ENCODE measurements at places on chromosomes 4 and X.

DNA sequence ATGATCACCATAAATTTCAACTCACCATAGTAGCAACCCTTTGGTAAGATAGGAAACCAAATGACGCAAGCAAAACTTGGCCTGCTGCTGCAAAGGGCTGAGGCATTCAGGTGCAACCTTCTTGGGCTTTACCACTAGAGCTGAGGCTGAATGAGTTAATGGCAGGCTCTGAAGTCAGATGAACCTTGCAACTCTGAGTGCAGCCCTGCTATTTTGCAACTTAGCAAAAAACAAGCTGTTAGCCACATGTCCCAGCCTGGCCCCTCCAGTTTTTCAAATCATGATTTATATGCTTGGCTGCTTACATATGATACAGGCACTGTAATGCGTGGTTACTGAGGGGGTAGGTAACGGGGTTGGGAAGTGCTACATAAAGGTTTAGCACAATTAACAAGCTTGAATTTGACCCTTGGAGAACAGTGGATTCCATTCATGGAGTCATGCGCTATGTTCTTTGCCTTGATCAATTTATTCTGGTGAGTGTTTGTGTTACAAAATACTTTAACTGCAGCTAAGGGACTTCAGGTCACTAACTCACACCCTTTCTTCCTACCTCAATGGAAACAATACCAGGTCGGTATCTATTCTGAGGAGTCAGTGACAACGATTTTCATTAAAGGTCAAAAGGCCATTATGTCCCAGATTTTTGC lies 80.5 kb upstream of the PPARGC1A start:
- no peak for DNase-seq

DNA sequence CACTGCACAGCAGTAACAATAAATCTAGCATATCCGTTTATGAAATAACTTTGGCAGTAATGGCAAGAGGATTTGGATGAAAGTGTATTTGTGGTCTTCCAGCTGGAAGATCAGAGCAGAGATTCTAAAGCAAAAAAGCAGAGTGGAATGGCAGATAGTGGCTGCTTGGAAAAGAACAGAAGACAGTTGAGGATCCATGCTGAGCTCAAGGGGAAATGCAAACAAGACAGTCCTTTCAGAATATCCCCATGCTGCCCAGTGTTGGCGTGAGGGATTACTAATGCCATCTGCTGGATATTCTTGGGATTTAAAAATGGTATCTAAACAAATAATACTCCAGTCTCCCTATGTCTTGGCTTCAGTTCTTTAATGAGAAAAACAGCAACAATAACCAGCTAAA lies 629.1 kb upstream of the ATOH1 start:
- no peak for DNase-seq

- DNase-seq: no peak
Observed at GRCh38 chrX:106950381-106950780, 30.2 kb downstream of the CLDN2 start.

DNA sequence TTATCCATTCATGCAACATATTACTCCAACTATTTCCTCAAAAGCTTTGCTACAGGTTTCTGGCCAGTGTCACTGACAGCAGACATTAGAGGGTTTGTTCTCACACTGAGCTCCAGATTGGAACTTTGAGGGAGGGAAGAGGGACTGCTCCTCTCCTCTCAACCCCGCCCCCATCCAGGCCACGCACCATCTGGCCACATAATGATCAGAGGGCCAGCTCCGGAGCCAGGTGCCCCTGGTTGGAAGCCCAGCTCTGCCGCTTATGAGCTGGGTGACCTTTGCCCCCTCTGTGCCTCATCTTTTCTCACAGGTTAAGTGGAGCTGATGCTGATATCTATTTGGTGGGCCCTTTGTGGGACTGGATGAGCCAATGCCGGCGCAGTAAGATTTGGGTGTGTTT lies 55.8 kb downstream of the C4orf50 start:
- no peak for DNase-seq

- no peak for DNase-seq
Observed at GRCh38 chr4:73453701-73454005, 17.6 kb downstream of the AFP start.

DNA sequence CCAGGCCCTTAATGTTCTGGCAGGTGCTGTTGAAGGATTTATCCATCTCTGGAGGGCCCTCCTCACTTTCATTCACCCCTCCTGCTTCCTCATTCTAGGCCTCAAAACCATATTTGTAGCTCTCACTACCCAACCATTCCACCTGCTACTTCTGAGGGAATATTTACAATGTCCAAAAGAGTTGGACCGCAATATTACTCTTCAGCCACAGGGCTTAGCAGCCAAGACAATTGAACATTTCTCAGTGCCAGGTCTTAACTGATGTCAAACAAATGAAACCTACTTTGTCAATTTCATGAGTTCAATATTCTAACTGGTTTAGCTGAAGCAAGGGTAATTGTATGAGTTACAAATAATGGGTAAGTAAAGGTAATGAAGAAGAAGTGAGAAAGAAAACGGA lies 113.2 kb downstream of the ENOX2 start:
- no peak for DNase-seq

- no peak for DNase-seq
Observed at GRCh38 chr4:2652415-2653160, 103.5 kb downstream of the TNIP2 start.

DNA sequence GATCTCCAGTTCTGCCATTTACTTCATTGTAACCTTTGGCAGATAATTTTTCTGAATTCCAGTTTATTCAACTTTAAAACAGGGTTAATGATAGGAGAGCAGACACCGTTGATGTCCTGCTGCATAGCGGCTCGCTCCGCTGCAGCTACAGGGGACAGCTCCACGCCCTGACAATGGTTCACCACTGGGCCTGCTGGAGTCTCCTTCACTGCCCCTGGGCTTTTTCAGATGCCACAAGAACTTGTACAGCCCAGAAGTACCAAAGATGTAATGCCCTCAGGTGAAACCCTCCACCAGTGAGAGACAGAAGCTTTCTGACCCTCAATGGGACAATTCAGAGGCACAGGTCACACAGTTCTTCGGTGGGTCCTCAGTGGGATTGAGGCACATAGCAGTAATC lies 22.7 kb upstream of the SEPTIN11 start:
- no peak for DNase-seq

DNA sequence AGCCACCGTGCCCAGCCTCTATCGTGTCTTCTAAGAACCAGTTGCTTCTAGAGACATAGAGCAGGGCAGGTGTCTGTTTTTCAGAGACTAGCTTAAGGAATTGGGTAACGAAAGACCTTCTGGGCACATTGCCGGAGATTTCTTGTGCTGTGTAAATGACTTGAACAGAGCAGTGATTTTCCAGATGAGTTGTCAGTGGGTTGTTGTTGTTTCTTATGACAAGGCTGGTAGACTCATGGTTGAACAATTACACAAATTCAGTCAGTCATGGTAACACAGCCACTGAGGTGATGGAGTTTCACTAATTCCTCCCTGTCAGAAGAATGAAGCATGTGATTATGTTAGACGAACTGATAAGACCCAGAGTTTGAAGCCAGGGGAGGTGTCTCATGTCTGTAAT lies 20.5 kb upstream of the DDX3X start:
- no peak for DNase-seq

- DNase-seq: no peak
Observed at GRCh38 chr4:138161351-138161750, 80.8 kb downstream of the SLC7A11 start.

- peak; percentile 49 for DNase-seq
Observed at GRCh38 chrX:39491548-39492297, 606.0 kb downstream of the BCOR start.

- DNase-seq: no peak
Observed at GRCh38 chr4:11631416-11631815, 202.7 kb upstream of the HS3ST1 start.

- no peak for DNase-seq
Observed at GRCh38 chr4:153362184-153362583, 17.7 kb downstream of the MND1 start.

- no peak for DNase-seq
Observed at GRCh38 chrX:148322906-148323305, 177.5 kb upstream of the AFF2 start.

DNA sequence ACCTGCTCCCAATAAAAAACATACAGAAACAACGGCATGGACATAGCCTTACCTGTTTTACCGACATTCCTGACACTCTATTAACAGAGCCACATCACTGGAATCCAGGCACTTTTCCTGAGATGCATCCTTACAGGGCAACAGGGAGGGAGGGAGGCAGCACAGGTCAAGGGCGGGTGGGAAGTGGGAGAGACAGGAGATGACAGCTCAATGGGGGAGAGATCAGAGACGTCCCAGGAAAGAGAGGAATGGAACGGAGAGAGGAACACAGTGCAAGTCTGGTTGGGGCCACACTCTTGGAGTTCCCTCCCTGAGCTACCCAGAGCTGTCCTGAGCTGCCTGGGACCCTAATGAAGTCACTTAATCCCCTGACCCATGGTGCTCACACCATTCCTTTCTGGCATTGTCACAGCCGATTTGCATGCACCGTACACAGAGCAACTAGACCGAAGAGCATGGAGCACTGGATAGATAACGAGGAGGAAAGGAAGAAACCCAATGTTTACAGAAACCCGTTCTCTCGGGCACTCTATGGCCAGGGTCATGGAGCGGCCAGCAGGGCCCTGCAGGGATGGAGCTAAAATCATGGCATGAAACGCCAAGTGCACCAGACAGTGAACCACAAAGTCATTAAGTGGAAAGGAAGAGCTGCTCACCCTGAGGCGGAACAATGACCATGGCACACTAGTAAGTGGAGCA lies 93.1 kb downstream of the NSUN7 start:
- DNase-seq: no peak

- DNase-seq: no peak
Observed at GRCh38 chr4:75654905-75655304, 18.3 kb downstream of the G3BP2 start.

DNA sequence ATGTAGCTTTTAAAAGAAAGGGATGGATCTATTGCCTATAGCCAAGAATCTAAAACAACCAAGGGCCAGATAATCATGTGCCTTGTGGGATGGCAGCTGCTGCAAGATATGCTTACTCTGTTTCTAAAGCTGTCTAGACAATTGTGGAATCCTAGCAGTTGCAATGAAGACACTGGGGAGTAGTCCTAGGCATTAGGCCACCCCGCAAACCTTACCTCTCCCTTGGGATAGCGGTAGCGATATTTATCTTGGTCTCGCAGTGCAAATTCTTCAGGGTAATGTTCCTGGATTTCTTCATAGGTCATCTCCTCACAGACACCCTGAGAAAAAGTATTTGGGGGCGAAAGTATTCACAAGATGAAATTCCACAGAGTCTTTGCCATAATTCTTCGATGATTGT lies 24.6 kb downstream of the TRO start:
- DNase-seq: no peak

DNA sequence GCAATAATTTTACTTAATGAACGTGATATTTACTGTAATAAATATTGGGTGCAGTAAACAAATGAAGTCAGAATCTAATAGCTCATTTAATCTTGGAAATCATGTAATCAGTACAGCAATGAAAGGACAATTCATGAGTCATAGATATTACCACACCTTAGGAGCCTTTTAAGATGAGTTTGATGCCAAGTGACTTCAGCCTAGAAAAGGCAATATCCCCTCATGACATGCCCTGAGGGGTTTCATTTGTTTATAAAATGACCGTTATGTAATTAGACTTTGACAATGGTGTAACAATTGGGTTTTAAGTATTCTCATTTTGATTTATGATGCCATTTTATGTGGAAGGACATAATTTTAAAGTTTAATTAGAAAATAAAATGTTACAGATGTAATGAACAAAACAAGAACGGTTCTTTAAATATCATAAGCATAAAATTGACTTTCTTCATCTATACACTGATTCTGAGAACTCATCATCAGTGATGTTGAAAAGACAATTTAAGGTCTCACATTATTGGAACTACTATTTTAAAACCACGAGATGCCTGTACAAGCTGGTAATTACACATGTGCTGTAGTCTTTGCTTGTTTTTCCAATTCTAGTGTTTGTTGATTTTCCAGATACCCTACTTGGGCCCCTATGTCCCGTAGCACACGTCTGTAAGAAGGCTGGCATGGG lies 5.0 kb downstream of the FGF2 start:
- no peak for DNase-seq

DNA sequence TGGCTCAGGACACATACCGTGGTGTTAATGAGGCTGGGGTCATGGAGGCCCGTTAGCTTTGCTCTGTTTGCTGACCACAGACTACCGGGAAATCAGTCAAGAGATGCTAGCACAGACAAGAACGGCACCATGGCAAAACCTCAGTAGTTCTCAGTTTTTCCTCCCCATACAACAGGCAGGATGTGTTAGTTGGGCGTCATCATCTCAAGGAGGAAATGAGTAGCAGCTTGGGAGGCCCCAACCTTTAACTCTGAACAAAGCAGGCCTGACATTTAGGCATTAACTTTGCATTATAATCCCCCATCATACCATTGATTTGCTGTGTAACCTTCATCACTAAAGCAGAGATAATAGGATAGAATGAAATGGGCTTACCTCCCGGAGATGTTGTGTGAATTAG lies 714.2 kb downstream of the RPA4 start:
- DNase-seq: peak; percentile 2

GRCh38 chrX:96843566-96843965 lies 40.1 kb upstream of the RPA4 start:
- no peak for DNase-seq

DNA sequence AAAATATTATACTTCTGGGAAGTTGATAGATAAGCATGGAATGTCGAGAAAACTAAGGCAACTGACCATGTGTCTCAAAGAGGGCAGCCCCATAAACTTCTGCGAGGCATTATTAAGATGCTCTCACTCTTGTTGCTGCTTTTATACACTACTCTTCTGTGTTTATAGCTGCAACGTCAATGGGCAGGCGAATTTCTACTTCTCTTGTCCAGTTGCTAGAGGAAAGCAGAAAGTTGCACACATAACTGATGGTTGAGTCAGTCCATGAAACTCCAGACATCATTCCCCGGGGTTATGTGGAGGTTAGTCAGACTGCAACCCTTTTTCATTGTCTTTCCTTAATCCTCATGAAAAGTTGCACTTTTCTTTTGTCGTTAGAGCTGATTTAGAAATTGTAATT lies 39.8 kb downstream of the VCX3B start:
- no peak for DNase-seq

DNA sequence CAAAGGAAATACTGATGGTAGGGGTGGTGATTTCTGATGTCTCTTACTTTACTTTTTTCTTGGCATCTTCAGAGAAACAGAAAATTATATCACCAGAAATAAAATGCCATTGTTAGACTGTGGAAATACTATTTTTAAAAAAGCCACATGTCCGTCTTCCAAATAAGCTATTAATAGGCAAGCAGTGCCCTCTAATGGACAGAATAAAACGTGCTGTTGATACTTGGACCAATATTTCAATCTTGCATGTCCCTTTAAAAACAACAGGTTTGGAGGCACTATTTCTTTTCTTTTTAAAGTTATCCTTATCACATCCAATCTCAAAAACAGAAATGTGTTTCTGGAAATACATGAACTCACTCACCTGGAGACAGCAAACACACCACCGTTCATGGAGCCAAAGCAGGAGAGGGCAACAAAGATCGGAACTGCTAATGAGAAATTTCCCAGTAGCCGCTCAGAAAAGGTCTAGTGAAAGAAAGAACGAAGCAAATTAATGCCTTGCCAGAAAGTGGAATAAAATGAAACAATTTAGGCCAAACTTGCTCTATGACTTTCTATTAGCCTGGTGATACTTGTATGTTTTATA lies 59.2 kb downstream of the SLC7A11 start:
- DNase-seq: no peak

- no peak for DNase-seq
Observed at GRCh38 chr4:61129971-61130370, 70.2 kb upstream of the ADGRL3 start.

- DNase-seq: no peak
Observed at GRCh38 chr4:62500296-62500695, 1300.2 kb downstream of the ADGRL3 start.

- no peak for DNase-seq
Observed at GRCh38 chr4:87406462-87406861, 15.5 kb upstream of the HSD17B11 start.

Measured in stimulated activated effector memory CD8-positive, alpha-beta T cell treated with anti-CD3 and anti-CD28 coated beads, Interleukin-12 subunit alpha, Interleukin-12 subunit beta, amount 100 ng/mL, for 72 hours (primary cell).